ENCODE measurements at places on chromosomes 7 and 10.

- no peak for DNase-seq
Observed at GRCh38 chr10:26221541-26221940, 5.0 kb downstream of the GAD2 start.

GRCh38 chr10:8379906-8380832 lies 325.7 kb downstream of the GATA3 start:
- no peak for DNase-seq

DNA sequence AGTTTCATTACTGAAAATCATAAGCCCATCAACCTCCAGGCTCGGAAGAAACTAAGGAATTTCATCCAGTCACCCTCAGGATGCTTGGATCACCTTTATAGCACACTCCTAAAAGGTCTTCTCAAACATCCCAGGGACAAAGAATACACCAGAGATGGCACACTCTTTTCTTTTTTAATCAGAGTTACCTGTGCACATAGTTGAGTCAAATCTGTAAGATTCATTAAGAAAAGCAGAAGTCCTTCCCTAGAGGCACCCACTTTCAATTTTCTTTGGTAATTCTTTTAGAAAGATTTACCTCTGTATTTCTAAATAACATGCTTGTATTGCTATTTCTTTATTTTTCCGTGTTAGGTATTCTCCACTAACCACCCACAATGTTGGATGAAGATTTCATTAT lies 50.6 kb upstream of the IL6 start:
- no peak for DNase-seq

DNA sequence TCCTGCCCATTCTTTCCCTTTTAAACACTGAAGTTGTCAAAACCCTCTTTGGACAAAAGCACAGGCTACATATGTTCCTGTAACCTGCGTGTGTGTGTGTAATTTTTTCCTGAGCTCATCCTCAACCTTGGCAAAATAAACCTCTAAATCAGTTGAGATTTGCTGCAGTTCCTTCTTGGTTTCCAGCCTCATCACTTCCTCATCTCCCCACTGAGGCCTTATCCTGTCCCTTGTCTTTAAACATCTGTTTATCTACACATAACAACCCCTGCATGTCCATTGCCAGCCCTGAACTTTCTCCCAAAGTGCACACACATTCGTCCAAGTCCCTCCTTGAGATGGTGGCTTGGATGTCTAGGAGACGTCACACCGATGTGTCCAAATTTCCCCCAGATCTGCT lies 35.5 kb downstream of the LYZL2 start:
- DNase-seq: no peak

- DNase-seq: no peak
Observed at GRCh38 chr7:84190016-84190705, 4.4 kb downstream of the SEMA3A start.

- DNase-seq: no peak
Observed at GRCh38 chr7:70093205-70093904, 495.1 kb downstream of the AUTS2 start.

DNA sequence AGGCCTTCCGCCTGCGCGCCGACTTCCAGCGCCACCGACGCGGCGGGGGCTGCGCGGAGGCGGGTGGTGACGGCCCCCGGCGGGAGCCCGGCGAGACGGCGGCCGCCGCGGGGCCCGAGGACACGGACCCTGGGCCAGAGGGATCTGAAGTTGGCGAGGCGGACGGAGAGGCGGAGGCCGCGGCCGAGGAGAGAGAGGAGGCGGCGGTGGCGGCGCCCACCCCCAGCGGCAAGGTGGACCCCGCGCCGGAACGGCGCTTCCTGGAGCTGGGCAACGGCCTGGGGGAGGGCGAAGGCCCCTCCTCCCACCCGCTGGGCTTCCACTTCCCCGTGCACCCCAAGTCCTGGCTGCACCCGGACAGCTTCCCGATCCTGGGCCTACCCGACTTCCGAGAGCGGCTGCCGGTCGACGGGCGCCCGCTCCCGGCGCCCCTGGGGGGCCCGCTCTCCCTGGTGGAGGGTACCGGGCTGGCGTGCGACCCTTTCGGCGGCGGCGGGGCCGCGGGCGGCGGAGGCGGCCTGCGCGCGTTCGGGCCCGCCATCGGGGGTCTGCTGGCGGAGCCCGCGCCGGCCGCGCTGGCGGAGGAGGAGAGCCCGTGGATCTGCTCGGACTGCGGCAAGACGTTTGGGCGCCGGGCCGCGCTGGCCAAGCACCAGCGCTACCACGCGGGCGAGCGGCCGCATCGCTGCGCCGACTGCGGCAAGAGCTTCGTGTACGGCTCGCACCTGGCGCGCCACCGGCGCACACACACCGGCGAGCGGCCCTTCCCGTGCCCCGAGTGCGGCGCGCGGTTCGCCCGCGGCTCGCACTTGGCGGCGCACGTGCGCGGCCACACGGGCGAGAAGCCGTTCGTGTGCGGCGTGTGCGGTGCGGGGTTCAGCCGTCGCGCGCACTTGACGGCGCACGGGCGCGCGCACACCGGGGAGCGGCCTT lies 16.2 kb downstream of the ZNF316 start:
- DNase-seq: no peak

- no peak for DNase-seq
Observed at GRCh38 chr7:100126239-100126930, 382 bp upstream of the MBLAC1 start.

DNA sequence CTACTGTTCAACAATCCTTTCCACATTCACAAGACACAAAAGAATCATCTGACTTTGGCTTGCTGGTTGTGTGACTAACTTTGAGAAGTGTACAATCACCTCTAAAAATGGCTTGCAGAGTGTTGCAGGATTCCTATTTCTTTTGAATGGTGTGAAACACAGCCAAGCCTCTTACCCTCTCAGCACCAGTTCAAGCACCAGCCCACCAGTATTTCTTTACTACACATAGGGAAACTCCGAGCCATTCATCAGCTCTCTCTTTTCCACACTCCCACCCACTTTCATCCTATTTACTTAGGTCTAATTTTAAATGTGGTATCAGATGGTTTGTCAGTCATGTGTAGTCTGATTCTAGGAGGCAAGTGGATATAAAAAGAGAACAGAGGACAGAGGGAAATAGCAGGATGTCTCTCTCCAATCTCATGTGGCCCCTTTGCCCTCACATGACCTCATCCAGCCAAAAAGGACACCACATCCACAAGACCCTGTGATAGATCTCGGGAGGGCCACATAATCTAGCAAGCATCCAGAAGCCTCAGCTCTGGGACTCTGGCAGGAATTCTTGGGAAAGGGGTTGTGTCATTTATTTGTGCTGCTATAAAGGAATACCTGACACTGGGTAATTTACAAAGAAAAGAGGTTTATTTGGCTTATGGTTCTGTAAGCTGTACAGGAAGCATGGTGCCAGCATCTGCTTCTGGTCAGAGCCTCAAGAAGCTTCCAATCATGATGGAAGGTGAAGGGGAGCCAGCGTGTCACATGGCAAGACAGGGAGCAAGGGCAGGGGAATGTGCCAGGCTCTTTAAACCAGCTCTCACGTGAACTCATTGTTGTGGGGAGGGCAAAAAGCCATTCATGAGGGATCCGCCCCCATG lies 66.8 kb upstream of the NEBL start:
- no peak for DNase-seq

DNA sequence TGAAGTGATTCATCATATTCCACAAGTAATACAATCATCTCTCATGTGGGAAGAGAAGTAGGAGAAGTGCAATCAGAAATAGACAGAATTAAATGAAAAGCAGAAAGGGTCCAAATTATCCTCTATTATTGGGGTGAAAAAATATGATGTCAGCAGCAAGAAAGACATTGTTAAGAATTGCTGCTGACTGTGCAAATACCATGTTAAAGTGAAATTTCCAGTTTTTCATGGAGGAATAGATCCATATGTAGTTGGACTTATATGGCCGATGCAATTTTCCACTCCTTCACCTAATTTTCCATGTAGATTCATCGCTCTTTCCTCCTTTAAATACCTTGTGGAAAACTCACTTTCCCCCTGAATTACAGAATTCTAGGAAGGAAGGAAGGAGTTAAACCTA lies 819.8 kb downstream of the GATA3 start:
- no peak for DNase-seq

GRCh38 chr7:46811529-46811928 lies 770.4 kb downstream of the TNS3 start:
- no peak for DNase-seq

GRCh38 chr10:76305930-76306615 lies 874.6 kb downstream of the LRMDA start:
- DNase-seq: no peak

GRCh38 chr10:31322647-31323046 lies 3.6 kb downstream of the ZEB1 start:
- no peak for DNase-seq

- DNase-seq: no peak
Observed at GRCh38 chr7:100602889-100603725, 944 bp downstream of the PCOLCE start.

GRCh38 chr7:152435384-152436110 lies at the start of gene KMT2C:
KMT2C (minus strand) TSS chr7:152436003; CDS start chr7:152435786, 217 bp downstream.
- peak; percentile 52 for DNase-seq

DNA sequence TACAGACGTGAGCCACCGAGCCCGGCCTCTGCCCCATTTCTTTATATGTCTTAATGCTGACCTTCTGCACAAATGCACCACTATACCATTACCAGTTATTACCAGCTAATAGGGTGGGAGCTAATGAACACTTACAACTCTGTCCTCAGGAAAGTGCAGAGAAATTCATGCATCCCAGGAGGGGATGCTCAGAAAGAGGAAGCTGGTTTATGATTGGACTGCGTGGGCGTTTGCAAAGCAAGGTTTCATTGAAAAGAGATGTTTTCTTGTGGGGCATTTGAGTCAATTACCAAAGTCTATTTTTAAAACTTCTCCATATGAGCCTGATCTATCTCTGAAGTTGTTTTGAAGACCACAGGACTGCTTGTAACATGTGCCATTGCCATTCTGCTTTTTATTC lies 417.7 kb upstream of the CELF2 start:
- no peak for DNase-seq

DNA sequence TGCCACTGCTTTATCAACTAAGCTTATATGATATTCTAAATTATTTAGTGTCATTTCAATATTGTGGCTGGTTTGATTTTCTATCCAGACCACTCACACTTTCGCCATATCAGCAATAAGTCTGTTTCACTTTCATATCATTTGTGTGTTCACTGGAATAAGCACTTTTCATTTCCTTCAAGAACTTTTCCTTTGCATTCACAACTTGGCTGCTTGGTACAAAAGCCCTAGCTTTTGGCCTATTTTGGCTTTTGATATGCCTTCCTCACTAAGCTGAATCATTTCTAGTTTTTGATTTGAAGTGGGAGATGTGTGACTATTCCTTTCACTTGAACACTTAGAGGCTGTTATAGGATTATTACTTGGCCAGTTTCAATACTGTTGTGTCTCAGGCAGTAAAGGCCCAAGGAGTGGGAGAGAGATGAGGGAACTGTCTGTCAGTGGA lies 120.9 kb upstream of the NAMPT start:
- no peak for DNase-seq

- DNase-seq: no peak
Observed at GRCh38 chr7:121752706-121753105, 120.3 kb upstream of the PTPRZ1 start.

DNA sequence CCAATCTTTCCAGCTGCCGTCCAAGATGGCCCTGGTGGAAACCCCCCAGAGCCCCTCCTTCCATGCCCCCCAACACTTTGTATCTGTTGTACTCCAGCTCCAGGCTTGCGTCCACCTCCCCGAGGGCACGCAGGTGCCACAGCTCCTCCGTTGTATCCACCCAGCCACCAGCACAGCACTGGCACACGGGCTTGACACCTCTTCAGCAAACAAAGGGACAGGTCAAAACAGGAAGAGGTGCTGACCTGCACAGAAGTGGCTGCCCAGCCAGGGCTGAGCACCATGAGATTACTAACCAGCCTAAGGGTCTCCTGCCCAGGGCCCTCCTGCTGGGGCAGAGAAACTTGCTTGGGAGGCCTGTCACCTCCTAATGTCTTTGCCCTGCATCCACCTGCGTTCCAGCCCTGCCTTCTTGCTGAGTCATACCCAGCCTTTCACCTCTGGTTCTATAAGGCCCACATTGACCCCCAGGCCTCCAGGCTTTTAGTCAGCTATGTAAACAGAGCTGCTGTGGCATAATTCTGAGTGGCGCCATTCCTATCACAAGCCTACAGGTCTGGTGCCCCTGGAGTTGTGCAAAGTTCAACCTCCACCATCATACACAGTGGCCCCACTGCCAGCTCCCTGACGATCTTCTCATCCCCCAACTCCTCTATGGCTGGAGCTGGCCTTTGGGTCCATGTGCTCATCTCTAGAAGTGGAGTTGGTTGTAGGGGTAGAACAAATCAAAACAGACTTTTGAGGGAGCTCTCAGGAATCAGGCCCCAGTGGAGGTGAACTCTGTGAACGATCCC lies 20.9 kb downstream of the SLC29A3 start:
- no peak for DNase-seq

DNA sequence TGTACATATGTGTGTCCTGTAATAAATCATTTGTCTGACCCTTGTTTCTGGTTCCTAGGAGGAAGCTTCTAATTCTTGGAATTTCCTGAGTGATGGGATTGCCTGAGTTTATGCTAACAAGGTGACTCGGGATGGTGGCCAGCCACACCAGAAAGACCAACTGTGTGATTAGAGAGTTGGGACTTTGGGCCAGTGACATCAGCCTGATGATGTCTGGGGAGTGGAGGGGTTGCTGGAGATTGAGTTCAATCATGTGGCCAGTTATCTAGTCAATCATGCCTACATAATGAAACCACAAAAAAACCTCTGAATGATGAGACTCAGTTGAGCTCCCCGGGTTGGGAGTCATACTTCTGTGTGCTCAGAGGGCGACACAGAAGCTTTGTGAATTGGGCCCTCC lies 23.5 kb upstream of the CARD11 start:
- DNase-seq: no peak

DNA sequence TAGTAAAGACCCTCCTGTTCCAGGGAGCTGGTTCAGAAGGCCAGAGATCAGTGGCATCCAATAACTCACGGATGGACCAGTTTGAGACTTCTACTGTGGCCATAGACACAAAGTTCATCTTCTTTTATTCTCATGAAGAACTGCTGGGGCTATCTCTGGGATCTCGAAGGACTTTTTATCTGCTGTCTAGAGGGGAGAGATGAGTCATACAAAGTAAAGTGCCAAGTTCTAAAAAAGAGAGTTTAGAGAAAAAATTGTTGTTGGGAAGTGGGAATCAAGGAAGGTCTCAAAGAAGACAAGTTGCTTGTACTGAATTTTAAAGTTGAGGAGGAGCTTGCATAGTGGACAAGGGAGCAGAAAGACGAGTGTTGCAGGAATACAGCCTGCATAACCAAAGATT lies 8.0 kb upstream of the FAM221A start:
- DNase-seq: no peak

GRCh38 chr10:35347899-35348608 lies 11.7 kb downstream of the CCNY start:
- no peak for DNase-seq

DNA sequence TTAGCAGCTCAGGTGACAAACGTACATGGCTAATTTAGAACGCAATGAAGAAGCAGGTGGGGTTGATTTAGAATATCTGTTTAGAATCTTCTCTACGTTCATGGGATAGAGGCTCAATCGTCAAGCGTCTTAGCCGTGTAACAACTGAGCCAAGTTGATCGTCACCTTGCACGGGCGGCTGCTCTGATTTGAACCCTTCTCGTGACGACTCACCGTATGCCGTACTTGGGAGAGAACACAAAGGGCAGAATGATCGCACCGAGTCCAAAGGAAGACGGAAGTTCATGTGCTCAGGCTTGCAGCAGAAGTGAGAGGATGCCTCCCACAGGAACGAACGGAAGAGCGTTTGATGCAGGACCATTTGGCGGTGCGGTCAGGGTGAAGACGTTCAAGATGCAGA lies 108.3 kb upstream of the TCERG1L start:
- DNase-seq: no peak
